Urinary bladder (tissue), 4 donors: ENCODE measurements at places on chromosomes 3 and 15. TPM values are rescaled to one million over a fixed set of nuclear protein-coding genes. Genes with fewer than 3 reads are reported as not detected.

DNA sequence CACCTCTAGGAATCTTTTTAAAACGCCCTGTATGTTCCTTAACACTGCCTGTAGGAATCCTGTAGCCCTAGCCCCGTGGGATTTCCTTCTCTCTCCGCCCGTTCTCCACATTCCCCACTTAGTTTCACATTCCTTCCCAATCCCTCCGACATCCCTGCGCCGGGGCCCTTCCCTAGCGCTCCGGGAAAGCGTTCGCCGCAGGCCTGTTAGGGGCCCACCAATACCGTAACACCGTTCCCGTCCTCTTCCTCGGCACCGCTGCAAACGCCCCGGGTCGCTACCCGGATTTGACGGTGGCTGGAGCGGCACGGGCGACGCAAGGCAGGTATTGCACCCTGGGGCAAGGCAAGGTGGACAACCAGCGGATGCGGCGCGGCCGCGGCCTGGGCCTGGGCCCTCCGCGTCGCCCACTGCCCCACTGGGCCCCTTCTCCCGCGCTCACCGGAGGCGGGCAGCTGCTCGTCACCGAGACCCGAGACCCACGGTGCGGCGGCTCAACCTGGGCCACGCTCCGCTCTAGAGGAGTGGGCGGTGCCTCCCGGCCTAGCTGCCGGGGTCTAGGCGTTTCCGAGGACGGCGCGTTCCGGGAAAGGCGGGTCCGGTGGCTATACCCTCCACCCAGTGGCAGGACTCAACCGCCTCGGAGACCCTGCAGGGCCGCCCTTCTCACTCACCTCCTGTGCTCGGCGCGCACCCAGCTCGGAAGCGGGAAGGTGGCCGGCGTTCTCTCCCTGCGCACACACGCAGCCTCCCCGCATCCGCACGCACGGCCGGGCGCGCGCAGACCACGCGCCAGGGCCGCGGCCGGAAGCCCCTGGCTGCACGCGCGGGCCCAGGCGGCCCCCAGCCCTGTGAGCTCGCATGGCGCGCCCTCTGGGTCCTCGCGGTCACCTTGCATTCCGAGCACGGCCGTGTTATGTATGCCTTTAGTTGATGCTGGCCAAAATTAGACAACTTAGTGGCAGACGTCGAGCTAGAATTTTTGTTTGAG, at the start of gene B3GALNT1:
Gene B3GALNT1, minus strand, starts transcription at position 789 of the 991 bp plus-strand sequence. CDS start 18,595 bp downstream, outside the sequence.
- peak; percentile 39 for DNase-seq

- DNase-seq: no peak
Observed at GRCh38 chr3:13095408-13095937, 22.2 kb upstream of the IQSEC1 start.

DNA sequence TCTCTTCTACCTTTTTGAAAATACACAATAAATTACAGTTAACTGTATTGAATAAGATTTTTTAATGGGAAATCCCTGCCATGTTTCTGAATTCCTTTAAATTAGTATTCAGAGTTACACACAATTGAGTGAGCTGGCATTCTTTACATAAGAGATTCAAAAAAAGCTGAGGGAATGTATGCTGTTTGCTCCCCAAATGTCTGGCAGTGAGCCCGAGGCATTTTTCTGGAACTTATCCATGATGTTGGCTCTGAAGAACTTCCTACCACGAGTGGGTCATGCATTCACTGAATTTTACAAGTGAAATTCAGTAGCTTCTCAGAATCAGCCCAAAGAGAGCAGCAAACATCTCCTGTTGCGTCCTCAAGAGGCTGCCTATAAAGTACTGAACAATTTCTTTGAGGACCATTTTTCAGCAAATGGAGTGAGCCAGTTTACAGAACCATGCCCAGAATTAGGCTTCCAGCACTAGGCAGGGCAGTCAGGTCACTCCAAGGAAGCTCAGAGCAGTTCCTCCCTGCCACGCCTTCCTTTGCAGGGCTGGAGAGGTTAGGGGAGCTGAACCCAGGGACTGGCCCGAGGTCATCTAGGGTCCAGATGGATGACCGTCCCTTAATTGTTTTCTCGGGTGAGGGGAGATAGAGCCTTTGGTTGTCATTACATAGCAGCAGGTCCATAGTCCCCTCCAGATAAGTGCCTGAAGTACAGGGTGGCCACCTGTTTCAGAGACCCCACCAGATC, 21.2 kb downstream of the GABRA5 start:
- no peak for DNase-seq

DNA sequence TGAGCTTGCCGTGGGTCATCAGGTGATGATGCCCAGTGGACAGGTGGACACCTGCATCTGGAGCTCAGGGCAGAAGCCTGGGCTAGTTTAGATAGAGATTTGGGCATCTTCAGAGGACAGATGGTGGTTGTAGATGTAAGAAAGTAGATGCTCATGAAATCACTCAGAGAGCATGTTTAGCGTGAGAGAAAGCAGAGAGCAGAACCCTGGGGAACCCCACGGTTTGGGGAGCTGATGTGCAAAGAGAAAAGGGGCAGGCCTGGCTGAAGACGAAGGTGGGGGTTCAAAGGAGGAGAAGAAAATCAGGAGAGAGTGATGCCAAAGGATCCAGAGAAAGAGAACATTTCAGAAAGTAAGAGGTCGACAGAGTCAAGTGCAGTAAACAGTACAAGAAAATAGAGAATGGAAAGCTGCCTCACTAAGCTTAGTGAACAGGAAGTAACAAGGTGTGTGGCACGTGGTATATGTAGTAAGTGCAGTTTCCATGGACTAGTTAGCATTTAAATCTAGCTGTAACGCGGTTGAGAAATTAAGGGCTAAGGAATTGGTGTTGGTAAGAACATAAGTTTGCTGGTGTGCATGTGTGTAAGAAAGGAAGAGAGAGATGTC, 13.5 kb downstream of the TIGIT start:
- no peak for DNase-seq

- no peak for DNase-seq
Observed at GRCh38 chr3:66464512-66464894, 36.3 kb downstream of the LRIG1 start.

DNA sequence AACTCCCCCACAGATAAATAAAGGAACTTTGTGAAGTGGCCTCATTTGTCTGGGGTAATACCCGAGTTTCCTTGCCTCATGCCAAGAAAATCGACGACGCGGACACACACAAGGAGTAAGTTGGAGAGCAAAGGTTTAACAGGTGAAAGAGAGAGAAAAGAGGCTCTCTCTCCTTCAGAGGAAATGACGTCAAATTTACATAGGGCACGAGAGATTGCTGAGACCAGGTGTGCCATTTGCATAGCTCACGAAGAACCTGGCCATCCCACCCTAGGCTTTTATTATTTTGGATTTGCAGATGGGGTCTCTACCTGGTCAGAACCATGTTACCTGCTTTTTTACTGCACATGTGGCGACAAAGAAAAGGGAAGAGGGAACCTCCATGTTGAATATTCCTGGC, 49.3 kb upstream of the IGF2BP2 start:
- DNase-seq: no peak

Gene GHSR
- total RNA-seq: not detected

Gene IL5RA
- 0.69 TPM for total RNA-seq

Gene ITIH3
- total RNA-seq: 1.4 TPM

Gene NTRK3
- total RNA-seq: 26.4 TPM
